ENCODE measurements at places on chromosomes 12 and 14. TPM values are rescaled to one million over a fixed set of nuclear protein-coding genes. Genes with fewer than 3 reads are reported as not detected.

The MORN3 gene
- 0.65 TPM for polyA plus RNA-seq

The PTCSC3 gene
- polyA plus RNA-seq, result not detected

The KRT82 gene
- not detected for polyA plus RNA-seq

The ZC2HC1C gene
- polyA plus RNA-seq, result 2.6 TPM

The MSRB3 gene
- 21.1 TPM for polyA plus RNA-seq
